ENCODE measurements at places on chromosomes 2 and 18.
A peak's percentile ranks its signal among the peaks of the same experiment; 100 is the strongest.

DNA sequence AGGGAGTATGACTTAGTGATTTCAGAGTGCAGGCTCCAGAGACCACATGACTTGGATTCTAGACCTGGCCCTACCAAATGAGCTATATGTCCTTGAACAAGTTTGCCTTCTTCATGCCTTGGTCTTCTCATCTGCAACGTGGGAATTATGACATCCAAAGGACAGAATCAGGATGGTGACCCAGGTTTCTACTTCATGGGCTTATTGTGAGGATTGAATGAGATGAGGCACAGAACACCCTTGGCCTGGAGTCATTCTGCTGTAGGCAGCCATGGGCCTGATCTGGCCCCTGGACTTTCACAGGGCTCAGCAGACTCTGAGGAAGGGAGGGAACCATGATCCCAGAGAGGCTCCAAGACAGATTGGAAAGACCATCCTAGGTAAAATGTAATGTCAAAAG, 85.6 kb upstream of the HAAO start:
- no peak overlapping the region for H3K27ac ChIP-seq
- no peaks in the 10 kb centered on the region for H3K36me3 ChIP-seq
- no peaks in the 10 kb centered on the region for H3K27me3 ChIP-seq
- no peak for DNase-seq
- peaks cover 12% of the 10 kb centered on the region for H3K4me1 ChIP-seq

- no peaks in the 10 kb centered on the region for H3K36me3 ChIP-seq
- peaks cover 3% of the 10 kb centered on the region for H3K27me3 ChIP-seq
These were observed at the start of gene PLCD4 for GRCh38 chr2:218607436-218608115. PLCD4 (plus strand) TSS chr2:218607899; CDS start chr2:218615740, 7,841 bp downstream.

- H3K4me3 ChIP-seq, result no peak overlapping the region
- H3K27me3 ChIP-seq, result no peaks in the 10 kb centered on the region
- DNase-seq, result no peak
- H3K36me3 ChIP-seq, result peaks cover 95% of the 10 kb centered on the region
These were observed 28.6 kb downstream of the STK17B start for GRCh38 chr2:196142825-196143224.

DNA sequence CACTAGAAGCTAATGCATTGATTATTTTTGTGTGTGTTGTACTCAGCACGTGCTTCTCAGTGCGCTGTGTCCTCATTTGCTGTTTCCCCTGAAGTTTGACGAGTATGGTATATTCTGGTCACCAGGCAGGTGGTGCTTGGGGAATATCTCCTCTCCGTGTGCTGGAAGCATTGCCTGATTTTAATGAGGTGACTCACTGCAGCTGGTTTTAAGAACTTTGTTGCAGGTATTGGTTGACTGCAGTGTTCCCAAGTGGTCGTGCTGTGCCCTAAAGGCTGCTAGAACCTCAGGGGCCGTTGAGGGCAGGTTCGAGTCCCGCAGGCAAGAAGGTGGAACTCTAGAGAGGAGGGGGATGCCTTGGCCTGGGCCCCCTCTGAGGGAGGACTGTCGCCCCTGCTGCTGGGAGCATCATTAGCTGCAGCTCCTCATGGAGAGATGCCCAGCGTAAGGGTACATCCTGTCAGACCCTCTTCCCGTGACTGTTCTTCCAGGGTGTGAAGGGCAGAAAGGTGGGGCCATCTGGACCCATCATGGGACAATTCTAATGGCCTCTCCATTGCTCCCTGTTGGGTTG, 82.6 kb downstream of the AGAP1 start:
- no peak overlapping the region for H3K4me3 ChIP-seq
- no peak for DNase-seq
- no peak overlapping the region for H3K27ac ChIP-seq
- no peaks in the 10 kb centered on the region for H3K27me3 ChIP-seq
- no peaks in the 10 kb centered on the region for H3K4me1 ChIP-seq

GRCh38 chr2:240249423-240250149, 109.1 kb upstream of the OTOS start:
- DNase-seq, result no peak
- peaks cover 2% of the 10 kb centered on the region for H3K27me3 ChIP-seq
- H3K36me3 ChIP-seq, result no peaks in the 10 kb centered on the region
- no peak overlapping the region for H3K27ac ChIP-seq
- H3K4me1 ChIP-seq, result no peaks in the 10 kb centered on the region

- no peak for DNase-seq
- no peak overlapping the region for H3K27ac ChIP-seq
- peaks cover 11% of the 10 kb centered on the region for H3K27me3 ChIP-seq
- no peaks in the 10 kb centered on the region for H3K36me3 ChIP-seq
These were observed 79.1 kb downstream of the TWIST2 start for GRCh38 chr2:238926761-238927611.

- H3K36me3 ChIP-seq, result no peaks in the 10 kb centered on the region
- no peak overlapping the region for H3K4me3 ChIP-seq
- no peaks in the 10 kb centered on the region for H3K4me1 ChIP-seq
- peaks cover 27% of the 10 kb centered on the region for H3K27me3 ChIP-seq
These were observed 34.7 kb upstream of the CDK5R2 start for GRCh38 chr2:218924757-218925156.

DNA sequence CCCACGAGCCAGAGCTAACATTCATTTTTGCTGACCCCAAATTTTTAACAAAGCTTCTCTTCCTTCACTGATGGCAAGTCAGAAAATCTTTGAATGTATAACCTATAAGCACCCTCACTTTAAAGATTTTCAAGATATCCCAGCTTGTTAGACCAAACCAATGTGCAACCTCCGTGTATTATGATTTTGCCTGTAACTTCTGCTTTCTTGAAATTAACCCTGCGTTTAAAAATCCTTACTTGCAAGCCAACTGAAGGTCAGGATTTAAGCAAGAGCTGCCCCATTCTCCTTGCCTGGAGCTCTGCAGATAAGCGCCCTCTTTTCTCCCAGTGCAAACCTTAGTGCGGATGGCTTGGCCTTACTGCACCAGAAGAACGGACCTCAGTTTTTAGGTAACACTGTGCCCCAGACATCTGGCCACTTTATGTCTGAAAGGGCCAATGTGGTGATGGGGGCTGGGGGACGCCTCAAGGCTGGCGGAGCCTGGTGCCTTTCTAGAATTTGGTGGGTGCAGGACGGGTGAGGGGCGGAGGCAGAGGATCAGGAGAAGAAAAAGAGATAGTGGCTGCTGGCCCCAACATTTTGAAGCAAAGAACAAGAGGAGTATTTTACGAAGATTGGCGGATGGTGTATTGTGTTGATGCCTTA, 805 bp upstream of the TNFRSF11A start:
- H3K27me3 ChIP-seq, result peaks cover 36% of the 10 kb centered on the region
- no peak for DNase-seq
- no peak overlapping the region for H3K27ac ChIP-seq

DNA sequence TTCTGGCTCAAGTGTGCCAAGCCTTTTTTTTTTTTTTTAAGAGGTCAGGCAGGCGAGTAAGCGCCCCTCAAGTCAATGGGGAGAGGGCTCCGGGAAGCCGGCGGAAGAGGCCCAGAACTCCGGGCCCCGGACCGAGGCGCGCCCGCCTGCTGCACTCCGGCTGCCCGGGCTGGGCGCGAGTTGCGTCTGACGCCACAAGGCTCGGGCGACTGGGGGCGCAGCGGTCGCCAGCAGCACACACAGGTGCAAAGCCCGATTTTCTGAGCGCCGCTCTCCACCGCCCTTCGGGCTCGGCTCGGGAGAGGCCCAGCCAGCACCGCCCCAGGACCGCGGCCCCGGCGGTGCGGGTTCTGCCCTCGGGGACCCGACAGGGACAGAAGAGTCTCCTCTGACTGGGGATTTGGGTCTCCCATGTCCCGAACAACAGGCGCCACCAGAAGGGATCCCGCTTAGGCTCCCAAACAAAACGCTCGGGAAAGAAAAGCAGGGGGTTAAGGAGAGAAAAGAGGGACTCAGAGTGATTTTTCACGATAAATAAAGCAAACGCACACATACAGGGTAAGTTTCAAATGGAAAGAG, 787 bp downstream of the ERBB4 start:
- H3K36me3 ChIP-seq, result no peaks in the 10 kb centered on the region
- H3K27ac ChIP-seq, result no peak overlapping the region
- H3K4me3 ChIP-seq, result no peak overlapping the region
- H3K27me3 ChIP-seq, result peaks cover 32% of the 10 kb centered on the region
- peaks cover 2% of the 10 kb centered on the region for H3K4me1 ChIP-seq

DNA sequence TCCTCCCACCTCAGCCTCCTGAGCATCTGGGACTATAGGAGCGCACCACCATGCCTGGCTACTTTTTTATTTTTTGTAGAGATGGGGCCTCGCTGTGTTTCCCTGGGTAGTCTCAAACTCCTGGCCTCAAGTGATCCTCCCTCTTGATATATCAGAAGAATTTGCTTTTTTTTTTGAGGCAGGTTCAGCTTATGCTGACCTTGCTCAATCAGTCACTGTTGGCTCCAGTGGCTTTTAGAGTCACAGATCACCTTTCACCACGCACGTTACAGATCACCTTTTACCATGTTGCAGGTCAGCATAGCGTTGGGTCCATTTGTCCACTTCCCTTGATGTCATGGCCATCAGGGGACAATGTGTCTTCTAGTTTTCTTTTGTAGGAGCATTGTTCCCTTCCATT, 36.1 kb downstream of the DCAF17 start:
- H3K27me3 ChIP-seq, result no peaks in the 10 kb centered on the region
- H3K27ac ChIP-seq, result no peak overlapping the region
- H3K36me3 ChIP-seq, result peaks cover 61% of the 10 kb centered on the region
- no peaks in the 10 kb centered on the region for H3K4me1 ChIP-seq
- no peak overlapping the region for H3K4me3 ChIP-seq

- peaks cover 17% of the 10 kb centered on the region for H3K27me3 ChIP-seq
- H3K4me3 ChIP-seq, result no peak overlapping the region
- DNase-seq, result no peak
- no peak overlapping the region for H3K27ac ChIP-seq
- peaks cover 8% of the 10 kb centered on the region for H3K4me1 ChIP-seq
- H3K36me3 ChIP-seq, result no peaks in the 10 kb centered on the region
These were observed 4.8 kb upstream of the B3GNT7 start for GRCh38 chr2:231390667-231391066.

DNA sequence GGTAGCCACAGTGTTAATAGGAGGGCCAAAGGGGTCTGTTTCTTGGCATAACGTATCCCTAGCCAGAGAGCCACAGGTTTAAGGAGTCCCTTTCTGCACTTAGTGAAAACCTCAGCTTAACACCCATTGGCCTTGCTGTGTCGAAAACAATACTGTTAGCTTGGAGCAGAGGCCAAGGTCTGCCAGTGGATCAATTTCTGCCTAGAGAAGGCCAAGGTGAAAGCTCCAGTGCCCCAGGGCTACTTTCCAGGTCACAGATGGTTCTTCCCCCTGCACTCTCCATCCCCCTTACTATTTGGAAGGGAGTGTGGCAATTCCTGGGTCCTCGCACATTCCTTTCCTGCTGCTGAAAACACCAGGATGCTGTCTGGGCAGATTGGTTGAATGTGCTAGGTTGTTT, 74.8 kb upstream of the TNP1 start:
- H3K4me1 ChIP-seq, result no peaks in the 10 kb centered on the region
- DNase-seq, result no peak
- H3K27ac ChIP-seq, result no peak overlapping the region
- H3K4me3 ChIP-seq, result no peak overlapping the region
- peaks cover 2% of the 10 kb centered on the region for H3K27me3 ChIP-seq
- H3K36me3 ChIP-seq, result no peaks in the 10 kb centered on the region

DNA sequence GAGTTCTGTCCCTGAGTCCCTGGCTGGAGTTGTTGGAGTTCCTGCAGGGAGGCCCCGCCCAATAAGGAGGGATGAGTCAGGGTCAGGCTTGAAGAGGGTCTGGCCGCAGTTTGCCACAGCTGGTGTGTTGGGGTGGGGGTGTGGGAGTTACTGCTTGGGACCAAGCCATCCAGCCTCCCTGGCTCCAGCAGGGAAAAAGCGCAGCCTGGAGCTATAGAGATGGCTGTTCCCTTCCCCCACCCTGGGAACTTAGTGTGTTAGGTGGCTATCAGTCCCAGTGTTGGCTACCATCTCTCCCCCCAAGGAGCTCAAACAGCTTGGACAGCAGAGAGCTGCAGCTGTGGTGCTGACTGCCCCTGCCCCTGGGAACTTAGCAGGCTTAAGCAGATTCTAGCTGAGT, 13.2 kb upstream of the TANK start:
- peaks cover 14% of the 10 kb centered on the region for H3K4me1 ChIP-seq
- H3K27me3 ChIP-seq, result no peaks in the 10 kb centered on the region
- no peak for DNase-seq
- H3K27ac ChIP-seq, result no peak overlapping the region

GRCh38 chr2:238493880-238494572, 67.3 kb downstream of the ASB1 start:
- no peaks in the 10 kb centered on the region for H3K27me3 ChIP-seq
- no peaks in the 10 kb centered on the region for H3K36me3 ChIP-seq
- DNase-seq, result peak; percentile 42
- H3K27ac ChIP-seq, result no peak overlapping the region

DNA sequence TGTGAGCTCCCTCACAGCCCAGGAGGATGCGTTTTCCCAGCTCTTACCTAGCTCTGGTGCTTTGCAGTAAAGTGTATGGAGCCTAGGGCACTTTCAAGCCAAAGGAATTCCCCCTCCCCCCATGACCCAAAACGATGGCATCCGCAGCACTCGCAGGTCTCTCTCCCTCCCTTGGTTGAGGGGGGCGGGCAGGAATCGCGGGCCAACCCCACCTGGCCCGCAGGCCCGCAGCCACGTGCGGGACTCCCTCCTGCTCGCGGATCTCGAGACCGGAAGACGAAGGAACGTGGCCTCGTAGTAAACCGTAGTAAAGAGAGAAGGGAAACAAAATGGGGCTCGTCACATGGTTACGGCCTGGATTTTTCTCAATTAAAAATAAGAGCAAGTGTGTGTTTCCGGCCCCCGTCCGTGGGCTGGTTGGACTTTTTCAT, 8.5 kb downstream of the IRS1 start:
- no peaks in the 10 kb centered on the region for H3K27me3 ChIP-seq
- H3K36me3 ChIP-seq, result no peaks in the 10 kb centered on the region
- DNase-seq, result no peak
- peak overlapping the region; percentile 62 for H3K4me3 ChIP-seq
- H3K27ac ChIP-seq, result peak overlapping the region; percentile 91

DNA sequence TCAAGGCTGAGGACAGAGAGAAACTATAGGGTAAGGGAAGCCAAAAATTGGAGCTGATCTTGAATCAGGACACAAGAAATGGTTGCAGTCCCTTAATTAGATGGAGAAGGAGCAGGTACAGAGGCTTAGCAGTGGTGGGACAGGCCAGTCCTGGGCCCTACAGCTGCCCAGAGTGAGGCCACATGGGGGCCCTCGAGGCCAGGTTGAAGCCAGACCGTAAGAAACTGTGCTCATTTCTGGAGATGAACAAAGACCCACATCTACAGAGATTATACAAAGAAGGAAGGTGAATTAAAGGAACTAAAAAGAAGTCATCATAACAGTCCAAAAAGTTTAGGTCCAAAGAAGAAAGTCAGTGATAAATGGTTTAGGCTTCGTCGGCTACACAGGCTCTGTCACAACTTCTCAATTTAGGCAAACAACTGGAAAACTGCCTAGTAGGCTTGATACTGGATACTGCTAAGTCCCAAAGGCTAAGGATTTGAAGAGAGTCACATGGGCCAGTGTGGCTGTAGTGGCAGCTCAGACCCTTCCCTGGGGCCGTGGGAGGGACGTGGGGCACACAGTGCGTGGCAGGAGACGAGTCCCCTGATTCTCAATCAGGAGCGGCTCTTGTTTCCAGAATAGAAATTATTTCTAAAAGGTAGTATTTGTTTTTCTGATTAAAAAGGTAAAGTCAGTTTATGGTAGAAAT, 50.4 kb upstream of the CNGA3 start:
- no peaks in the 10 kb centered on the region for H3K4me1 ChIP-seq
- no peak overlapping the region for H3K4me3 ChIP-seq
- H3K27ac ChIP-seq, result no peak overlapping the region
- no peak for DNase-seq
- H3K36me3 ChIP-seq, result no peaks in the 10 kb centered on the region
